ENCODE measurements at places on chromosomes 2 and 18.

- no peak for DNase-seq
Measured at GRCh38 chr2:120428748-120429147, 82.8 kb downstream of the INHBB start.

- DNase-seq: no peak
Measured at GRCh38 chr2:120628248-120628647, 107.4 kb upstream of the GLI2 start.

- DNase-seq: no peak
Measured at GRCh38 chr2:201448701-201449100, 2.6 kb downstream of the TRAK2 start.

DNA sequence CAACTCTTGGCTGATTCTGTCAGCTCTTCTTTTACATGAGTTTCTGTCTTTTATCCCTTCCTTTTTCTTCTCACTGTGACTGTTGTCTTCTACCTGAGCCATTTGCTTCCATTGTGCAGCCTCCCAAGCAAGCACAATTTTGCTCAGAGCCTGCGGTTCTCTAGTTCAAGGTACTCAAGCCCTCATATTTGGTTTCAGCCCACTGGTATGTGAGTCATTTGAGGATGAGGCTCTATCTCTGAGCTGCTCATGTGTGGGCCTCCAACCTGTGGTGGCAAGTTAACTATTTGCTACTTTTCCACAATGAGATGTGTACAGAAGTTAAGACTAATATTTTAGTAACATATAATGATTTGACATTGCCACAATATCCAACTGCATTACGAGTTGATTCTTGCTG lies 183.0 kb downstream of the PHLPP1 start:
- no peak for DNase-seq

DNA sequence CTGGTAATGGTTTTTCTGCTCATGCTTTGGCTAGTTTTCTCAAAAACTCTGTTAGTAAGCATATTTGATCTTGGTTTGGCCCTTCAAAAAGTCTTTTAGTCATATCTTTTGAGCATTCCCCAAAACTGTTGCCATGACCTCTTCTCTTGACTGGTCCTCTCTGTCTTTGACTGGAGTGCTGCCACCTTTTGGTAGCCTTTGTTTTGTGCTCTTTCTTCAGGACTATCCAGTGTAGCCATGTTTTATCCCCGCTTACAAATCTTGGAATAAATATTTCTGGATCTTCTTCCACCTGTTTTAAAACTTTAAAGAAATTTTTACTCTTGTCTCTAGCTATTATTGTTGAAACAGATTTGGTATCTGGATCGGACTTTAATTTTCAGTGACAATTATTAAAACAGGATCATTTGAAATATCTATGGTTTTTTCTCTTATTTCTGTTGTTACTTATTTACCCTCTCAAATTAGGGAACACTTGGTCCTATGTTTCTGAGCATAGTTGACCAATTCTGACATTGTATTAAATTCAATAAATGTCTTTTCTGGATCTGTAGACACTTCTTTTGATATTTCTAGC lies 965 bp upstream of the ELOA2 start:
- DNase-seq: no peak

DNA sequence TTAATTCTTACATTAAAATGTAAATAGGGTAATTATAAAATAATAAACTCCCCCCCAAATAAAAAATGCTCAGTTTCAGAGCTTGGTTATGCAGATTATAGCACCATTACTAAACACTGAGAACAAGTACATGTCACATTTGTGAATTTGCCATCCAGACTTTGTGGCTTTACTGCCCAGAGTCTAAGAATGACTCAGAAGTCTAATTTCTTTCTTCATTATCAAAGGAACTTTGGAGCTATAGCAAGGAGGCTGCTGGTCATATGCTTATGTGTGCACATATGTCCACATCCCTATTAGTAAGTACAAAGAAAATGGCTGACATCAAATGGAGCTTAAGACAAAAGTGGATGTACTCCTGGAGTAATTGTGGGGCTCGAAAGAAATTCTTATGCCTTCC lies 248.5 kb upstream of the SESTD1 start:
- no peak for DNase-seq

- DNase-seq: no peak
Measured at GRCh38 chr18:52236131-52236530, 103.9 kb upstream of the DCC start.

GRCh38 chr2:128949360-128949759 lies 630.7 kb upstream of the HS6ST1 start:
- no peak for DNase-seq

DNA sequence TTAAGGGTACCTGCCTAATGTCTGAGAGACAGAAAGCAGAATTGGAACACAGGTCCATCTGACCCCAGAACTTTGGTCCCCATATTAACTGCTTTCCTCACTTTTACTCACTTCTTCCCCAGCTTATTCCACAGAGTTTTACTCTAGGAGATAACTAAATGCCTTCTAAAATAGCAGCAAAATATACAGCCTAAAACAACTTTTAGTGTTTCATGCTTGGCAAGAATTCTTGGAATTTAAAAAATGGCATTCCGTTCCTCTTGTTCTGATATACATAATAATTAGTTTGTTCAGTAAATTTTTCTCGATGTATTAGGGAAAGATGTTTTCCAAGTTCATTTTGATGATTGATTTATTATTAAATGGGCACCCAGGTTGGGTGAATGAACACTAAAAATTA lies 151.9 kb downstream of the FHOD3 start:
- DNase-seq: no peak

GRCh38 chr2:138787053-138787666 lies 7.0 kb upstream of the NXPH2 start:
- peak; percentile 20 for DNase-seq

GRCh38 chr2:33160191-33160590 lies 213.4 kb downstream of the LTBP1 start:
- no peak for DNase-seq

- DNase-seq: no peak
Measured at GRCh38 chr2:119724656-119725485, 34.9 kb upstream of the PTPN4 start.

- no peak for DNase-seq
Measured at GRCh38 chr2:129585760-129586159, 393.7 kb upstream of the RAB6C start.

GRCh38 chr18:41343808-41344207 lies 611.2 kb upstream of the PIK3C3 start:
- no peak for DNase-seq

DNA sequence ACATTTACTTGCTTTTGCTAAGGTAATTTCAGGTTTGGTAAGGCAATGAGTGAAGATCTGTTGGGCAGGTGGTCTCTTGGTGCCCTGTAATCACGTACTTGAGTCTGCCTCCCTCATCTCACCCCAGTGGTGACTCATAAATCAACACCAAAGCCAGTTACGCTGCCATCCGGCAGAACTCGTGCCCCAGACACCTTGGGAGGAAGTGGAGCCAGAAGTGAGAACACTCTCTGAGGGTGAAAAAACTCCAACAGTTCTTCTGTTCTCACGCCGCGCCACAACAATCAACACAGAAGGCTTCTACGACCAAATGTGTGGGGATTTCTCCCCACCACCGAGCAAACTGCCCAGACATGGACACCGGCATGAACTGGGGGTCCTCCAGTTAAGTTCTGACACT lies 206.2 kb downstream of the ARL4C start:
- no peak for DNase-seq

DNA sequence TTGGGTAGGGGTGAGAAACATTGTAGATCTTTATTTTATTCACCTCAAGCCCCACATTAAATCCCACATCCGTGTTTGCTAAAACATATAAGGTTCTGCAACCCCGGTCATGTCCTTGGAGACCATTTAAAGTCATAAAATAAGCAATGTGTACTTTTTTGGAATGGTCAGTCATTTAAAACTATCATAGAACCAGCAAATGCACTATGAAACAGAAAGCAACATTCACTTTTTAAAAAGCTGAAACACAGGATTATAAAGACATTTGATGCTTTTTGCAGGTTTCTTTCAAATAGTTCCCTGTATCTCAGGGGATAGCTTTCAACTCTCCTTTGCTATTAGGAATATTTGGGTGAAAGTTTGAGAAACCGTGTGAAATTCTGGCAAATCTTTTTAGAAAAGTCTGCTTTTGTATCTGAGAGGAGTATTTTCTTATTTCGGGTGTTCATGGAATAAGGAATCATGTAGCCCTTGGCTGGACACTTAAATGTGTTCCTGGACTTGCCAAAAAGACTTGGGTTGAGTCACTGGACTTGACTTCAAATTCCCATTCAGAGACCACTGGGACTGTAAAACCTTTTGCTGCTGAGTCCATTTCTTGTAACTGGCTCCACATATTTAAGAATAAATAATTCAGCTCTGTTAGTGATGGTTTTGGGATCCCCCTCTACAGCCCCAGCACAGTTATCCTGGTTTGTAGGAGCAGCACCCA lies 5.9 kb upstream of the CETN1 start:
- no peak for DNase-seq

DNA sequence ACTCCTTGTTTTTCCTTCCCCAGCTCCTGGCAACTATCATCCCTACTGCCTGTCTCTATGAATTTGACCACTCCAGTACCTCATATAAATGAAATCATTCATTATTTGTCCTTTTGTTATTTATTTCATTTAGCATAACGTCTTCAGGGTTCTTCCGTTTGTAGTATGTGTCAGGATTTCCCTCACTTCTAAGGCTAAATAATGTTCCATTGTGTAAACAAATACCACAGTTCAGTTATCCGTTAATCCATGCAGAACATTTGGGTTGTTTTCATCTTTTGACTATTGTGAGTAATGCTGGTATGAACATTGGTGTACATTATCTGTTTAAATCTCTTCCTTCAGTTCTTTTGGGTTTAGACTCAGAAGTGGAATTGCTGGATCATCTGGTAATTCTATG lies 18.8 kb downstream of the DYNC2LI1 start:
- no peak for DNase-seq

DNA sequence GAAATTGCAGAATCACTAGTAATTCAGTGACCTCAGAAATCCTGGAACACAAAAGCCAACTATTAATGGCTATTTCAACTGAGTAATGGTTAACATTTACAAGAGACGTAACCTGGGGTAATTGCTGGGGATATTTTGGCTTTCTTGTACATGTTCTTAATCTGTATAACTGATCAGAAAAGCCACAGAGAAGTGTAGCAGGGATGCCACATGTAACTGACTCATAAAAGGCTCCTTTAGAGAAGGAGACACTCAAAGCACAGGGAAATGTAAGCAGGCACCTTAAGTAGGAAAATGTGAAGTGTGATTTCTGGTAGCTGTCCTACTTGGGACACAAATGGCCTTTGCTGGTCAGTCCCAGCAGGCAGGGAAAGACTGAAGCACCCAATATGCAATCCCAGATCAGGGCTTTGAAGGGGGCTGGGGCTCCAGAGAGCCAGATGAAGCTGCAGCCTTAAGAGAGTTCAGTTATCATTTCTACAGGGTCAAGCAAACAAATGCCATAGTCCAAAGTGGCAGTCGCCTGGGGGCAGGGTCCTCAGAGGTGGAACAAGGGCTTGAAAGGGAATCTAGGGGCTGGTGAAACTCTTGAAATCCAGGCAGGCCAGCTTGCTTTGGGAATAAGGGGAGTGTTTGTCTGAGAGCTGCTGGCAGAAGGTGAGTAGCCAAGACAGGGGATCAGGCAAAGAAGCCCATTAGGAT lies 7.2 kb upstream of the SPOPL start:
- no peak for DNase-seq

DNA sequence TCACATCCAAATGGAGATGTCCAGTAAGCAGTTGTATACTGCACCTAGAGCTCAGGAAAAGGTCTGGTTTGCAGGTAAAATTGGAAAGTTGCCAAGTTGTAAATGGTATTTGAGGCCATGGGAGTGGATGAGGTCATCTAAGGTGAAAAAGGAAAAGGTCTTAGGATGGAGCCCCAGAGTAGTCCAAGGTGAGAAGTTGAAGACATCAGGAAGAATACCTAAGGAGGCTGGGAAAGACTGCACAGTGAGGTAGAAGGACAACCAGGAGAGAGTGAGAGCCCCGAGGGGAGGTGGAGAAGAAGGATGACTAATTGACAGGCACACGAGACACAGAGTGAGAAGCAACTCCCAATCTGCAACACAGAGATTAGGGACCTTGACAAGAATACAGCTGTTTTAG lies 10.7 kb downstream of the DPP4 start:
- no peak for DNase-seq

DNA sequence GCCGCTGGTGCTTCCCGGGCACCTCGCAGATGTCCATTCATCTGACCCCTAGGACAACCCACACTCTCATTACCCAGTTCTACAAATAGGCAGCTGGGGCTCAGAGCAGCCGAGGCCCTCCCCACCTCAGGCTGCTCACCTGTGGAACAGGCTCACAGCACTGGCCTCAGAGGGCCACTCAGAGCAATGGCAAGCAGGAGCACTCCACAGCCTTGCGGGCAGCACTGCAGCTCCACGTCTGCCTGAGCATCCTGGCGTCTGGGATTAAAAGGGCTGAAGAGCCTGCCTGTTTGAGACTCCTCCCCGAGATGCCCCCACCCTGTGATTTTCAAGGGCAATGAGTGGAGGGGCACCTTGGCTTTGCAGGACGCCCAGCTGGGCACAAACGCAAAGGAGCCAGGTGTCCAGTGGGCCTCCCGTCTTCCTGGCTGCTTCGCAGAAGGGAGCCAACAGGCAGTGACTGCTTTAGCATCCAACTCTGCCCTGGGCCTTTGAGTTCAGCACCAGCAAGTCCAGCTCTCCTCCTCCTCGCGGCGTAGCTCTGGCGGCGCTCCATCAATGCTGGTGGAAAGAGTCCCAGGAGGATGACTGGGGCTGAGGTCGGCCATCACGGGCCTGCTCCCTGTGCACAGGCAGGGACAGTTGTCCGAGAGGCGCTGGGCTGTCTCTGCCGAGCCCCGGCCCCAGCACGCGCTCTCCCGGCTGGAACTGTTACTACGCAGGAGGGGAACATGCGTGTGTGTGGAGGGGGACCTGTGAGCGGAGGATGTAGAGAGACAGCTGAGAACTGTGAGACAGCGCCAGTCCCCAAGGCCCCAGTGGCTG lies 297.2 kb downstream of the NDUFA10 start:
- no peak for DNase-seq

DNA sequence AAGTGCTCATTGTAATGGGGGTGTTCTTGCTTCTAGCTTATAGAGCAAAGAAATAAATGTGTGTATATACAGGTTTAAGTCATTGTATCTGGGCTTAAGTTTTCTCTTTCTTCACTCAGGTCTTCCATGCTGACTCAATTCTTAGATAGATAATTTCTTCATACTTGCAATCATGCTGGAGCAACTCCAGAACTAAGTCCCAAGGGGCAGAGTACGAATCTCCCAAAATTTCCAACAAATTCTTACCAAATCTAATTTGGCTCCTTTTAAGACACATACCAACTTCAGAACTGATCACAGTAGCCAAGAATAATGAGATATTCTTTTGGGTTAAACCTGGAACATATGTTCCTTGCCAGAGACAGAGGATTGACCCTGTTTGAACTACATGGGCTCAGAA lies 4.3 kb upstream of the SPAG16 start:
- DNase-seq: no peak
